ENCODE measurements at places on chromosomes 4 and X.

- no peak for DNase-seq
Measured at GRCh38 chr4:53558065-53558801, 33.1 kb downstream of the LNX1 start.

GRCh38 chr4:30717208-30718020 is 2.8 kb upstream of the PCDH7 start:
- peak; percentile 9 for DNase-seq

DNA sequence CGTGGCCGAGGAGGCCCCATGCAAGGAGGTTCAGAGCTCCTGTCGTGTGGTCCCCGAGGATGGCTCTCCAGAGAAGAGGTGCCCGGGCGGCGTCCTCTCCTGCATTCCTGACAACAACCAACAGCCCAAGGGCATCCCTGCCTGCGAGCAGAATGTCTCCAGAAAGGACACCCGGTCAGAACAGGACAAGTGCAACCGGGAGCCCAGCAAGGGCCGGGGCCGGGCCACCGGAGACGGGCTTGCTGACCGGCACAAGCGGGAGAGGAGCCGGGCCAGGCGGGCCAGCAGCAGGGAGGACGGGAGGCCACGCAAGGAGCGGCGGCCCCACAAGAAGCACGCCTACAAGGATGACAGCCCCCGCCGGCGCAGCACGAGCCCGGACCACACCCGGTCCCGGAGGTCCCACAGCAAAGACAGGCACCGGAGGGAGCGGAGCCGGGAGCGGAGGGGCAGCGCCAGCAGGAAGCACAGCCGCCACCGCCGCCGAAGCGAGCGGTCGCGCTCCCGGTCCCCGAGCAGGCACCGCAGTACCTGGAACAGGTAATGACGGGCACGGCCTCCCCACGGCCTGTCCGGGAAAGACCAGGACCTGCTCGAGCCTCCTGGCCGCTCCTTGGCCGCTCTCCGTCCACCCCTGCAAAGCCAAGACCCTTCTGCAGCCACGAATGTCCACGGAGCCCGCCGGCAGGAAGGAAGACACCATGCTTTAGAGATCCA is 9.8 kb downstream of the AKAP17A start:
- DNase-seq = no peak

GRCh38 chrX:40112996-40113395 is 15.2 kb upstream of the BCOR start:
- DNase-seq = no peak

DNA sequence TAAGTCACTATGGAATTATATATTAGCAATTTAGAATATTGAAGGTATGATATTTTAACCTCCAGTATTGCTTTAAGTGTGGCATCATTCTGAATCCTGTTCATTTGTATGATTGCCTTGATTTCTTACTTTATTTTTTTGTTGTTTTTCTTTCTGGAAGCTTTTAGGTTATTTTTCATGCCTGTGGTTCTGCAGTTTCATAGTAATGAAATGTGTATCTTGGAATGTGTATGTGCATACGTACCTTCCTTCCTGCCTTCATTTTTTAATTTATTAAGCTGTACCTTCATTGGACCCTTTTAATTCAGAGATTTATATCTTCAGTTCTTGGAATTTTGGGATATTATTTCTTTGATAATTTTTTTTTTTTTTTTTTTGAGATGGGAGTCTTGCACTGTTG is 22.1 kb downstream of the CPEB2 start:
- no peak for DNase-seq
